ENCODE measurements at places on chromosomes 12 and 14. TPM values are rescaled to one million over a fixed set of nuclear protein-coding genes. Genes with fewer than 3 reads are reported as not detected.
A peak's percentile ranks its signal among the peaks of the same experiment; 100 is the strongest.

GRCh38 chr12:42482041-42482747 is 107.4 kb downstream of the PRICKLE1 start:
- DNase-seq: peak; percentile 19

- DNase-seq: no peak
These were observed 91.8 kb downstream of the PLXNC1 start for GRCh38 chr12:94240171-94240570.

GRCh38 chr12:51028126-51028812 is 2.1 kb upstream of the SLC11A2 start:
- peak; percentile 48 for DNase-seq

KRT78 gene
- total RNA-seq: not detected
